ENCODE measurements at places on chromosomes 7 and 10.

- no peak for DNase-seq
Observed at GRCh38 chr7:99010281-99010680, 131.9 kb downstream of the TRRAP start.

DNA sequence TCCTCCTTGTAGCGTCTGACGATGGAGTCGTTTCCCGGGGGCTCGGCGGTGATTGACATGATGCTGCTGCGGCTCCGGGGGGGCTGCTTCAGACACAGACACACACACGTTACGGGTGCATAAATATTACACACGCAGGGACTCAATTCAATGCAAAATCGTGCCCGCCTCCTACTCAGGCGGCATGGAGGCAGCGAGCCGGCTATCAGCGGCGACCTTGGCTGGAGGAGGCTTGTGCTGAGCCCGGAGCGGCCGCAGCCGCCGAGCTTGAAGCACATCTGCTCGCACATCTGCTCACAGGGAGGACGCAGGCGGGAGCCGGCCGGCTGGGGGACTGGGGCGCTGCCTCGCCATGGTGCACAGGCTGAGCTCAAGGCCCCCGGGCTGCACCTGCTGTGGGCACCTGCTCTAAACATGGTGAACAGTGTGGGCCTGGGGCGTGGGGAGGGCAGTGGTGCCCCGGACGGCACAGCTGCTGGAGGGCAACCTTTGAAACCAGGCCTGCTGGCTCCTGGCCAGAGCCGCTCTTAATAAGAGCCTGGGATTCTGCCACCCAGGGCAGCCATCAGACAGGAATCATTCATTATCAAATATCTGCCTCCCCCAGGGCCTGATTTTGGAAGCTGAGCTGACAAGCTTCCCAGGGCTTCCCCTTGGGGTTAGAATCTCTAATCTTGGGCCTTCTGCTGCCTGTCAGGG, 84.7 kb upstream of the GNA12 start:
- no peak for DNase-seq

DNA sequence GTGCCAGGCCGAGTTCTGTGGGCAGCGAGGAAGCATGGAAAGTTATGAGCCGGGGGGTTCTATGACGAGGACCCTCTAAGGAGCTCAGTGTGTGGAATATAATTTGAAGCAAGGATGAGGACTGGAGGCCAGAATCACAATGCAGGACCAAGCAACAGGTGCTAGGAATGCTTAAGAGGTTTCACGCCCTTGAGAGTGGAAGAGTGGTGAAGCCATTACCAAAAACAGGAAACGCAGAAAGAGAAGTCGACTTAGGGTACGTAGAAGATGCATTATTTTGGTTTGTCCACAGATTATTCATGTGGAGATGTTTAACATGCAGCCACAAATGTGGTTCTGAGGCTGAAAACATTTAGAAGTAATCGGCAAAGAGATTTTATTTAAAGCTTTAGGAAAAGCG, 78.7 kb downstream of the PIP4K2A start:
- no peak for DNase-seq

- DNase-seq: no peak
Observed at GRCh38 chr7:151062399-151063211, 3.2 kb downstream of the SLC4A2 start.

DNA sequence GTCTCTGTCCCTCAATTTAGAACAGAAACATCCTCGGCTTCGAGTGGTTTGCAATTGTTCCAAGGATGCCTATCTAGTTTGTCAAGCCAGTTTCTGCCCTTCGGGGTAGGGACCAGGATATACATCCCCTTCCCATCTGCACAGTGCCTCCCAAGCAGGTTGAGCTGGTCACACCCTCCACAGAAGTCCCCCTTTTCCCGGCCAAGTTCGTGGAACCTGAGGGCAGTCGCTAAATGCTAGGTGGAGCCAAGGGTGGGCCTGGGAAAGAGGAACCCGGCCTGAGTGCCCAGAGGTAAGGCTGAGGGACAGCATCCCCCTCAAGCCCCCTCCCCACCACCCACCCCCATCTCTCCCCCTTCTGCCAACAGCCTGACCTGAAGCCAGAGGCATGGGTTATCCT, 62.4 kb upstream of the NANOS1 start:
- DNase-seq: no peak

DNA sequence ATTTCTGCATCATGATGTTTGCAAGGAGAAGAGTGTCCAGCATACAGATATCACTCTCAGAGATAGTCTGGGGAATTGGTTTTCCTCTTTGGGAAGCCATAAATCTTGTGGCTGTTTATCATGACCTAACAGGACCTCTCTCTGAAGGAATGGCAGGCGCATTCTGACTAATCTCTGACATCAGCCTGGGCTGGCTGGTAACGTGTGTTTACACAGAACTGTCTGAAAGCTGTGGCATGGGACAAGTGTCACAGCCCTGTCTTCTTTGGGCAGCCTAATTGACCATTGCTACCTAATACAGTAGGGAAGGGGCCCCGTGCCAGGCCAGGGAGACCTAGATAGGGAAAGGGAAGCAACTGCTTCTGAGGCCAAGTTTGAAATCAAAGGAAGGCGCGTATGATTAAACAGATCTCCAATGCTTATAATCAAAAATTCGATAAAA, 73.9 kb upstream of the CABCOCO1 start:
- no peak for DNase-seq

DNA sequence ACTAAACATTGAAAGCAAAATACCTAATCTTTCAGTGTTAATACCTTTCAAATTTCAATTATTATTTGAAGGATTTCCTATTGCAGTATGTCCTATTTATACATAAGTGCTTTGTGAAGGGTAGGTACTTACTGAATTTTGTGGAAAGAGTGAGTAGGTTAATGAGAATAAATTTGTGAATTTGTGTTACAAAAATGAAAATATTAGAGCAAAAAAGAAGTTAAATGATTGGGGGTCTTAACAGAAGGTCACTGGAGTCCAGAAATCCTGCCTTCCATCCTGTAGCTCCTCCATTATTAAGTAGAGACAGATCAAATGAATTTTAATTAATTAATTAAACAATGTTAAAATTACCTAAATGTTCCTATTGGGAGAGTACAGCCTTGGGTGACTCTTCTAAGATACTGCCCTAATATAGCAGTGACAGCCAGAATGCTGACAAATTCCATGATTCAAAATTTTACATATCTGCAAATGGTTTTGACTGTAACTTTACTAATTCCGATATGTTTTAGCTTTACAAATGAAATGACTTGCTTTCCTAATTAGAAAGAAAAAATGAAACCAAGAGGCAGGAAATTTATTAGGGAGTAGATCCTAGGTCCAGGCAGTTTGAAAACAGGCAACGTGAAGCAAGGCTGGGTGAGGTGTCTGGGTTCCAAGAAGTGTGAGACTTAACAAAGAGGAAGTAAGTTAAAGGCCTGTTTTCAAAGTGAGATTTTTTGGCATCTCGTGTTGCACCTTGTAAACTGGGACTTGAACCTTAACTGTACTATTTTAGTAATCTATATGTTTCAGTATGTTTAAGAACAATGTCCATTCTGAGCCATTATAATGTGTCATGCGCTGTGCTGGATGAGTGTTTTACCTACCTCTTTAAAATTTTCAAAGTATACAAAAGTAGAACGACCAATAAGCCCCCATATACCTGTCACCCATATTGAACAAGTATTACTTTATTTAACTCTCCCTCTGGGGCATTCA, 1.5 kb downstream of the PIK3CG start:
- no peak for DNase-seq

DNA sequence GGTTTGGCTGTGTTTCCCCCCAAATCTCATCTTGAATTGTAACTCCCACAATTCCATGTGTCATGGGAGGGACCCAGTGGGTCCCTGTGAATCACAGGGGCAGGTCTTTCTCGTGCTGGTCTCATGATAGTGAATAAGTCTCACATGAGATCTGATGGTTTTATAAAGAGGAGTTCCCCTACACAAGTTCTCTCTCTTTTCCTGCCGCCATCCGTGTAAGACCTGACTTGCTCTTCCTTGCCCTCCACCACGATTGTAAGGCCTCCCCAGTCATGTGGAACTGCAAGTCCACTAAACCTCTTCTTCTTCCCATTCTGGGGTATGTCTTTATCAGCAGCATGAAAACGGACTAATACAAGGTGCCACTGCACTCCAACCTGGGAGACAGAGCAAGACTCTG, 329.2 kb downstream of the TNS3 start:
- no peak for DNase-seq

DNA sequence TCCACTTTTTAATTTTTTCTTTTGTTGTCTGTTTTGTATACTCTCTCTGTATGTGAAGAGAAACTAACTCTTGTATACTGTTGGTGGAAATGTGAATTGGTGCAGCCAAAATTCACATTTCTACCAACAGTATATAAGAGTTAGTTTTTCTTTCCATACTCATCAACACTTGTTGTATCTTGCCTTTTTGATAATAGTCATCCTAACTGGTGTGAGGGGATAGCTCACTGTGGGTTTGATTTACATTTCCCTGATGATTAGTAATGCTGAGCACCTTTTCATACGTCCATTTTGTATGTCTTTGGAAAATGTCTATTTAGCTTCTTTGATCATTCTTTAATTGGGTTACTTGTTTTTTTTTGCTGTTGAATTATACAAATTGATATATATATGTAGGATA, 375.5 kb upstream of the IGFBP3 start:
- no peak for DNase-seq
